ENCODE measurements at places on chromosomes 2 and 18.

- no peak for DNase-seq
Observed at GRCh38 chr18:79571211-79572092, 108.2 kb upstream of the CTDP1 start.

- DNase-seq: no peak
Observed at GRCh38 chr2:107025869-107026380, 140.0 kb upstream of the ST6GAL2 start.

DNA sequence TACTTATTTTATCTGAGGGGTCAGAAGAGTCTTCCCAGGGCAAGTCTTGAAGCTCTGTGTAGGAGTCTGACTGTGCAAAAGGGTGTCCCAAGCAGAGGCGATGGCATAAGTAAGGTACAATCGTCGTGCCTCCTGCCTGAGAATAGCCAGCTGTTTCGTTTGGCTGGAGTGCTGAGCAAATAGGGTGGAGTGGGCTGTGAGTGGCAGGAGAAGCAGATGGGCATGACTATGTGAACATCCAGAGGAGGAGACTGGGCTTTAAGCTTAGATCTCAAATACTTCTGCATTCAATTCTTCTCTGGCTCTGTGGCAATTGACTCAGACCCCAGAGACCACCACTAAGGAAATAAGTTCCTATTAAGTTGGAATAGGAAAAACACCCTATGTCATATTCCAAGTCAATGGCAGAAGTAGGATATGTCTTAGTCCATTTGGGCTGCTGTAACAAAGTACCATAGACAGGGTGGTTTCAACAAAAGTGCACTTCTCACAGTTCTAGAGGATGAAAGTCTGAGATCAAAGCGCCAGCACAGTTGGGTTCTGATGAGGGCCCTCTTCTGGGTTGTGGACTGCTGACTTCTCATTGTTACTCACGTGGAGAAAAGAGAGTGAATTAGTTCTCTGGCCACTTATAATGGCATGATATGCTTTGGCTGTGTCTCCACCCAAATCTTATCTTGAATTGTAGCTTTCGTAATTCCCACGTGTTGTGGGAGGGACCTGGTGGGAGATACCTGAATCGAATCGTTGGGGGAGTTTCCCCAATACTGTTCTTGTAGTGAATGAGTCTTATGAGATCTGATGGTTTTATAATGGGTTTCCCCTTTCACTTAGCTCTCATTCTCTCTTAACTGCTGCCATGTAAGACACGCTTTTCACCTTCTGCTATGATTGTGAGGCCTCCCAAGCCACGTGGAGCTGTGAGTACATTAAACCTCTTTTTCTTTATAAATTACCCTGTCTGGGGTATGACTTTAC lies 120.2 kb downstream of the LPIN1 start:
- DNase-seq: no peak

GRCh38 chr2:232525791-232526371 lies at the start of gene CHRND:
Gene CHRND (plus strand): TSS chr2:232526160. CDS start chr2:232526216, 56 bp downstream.
- DNase-seq: no peak

- peak; percentile 73 for DNase-seq
Observed at GRCh38 chr18:6414118-6414722, 491 bp downstream of the L3MBTL4 start.

DNA sequence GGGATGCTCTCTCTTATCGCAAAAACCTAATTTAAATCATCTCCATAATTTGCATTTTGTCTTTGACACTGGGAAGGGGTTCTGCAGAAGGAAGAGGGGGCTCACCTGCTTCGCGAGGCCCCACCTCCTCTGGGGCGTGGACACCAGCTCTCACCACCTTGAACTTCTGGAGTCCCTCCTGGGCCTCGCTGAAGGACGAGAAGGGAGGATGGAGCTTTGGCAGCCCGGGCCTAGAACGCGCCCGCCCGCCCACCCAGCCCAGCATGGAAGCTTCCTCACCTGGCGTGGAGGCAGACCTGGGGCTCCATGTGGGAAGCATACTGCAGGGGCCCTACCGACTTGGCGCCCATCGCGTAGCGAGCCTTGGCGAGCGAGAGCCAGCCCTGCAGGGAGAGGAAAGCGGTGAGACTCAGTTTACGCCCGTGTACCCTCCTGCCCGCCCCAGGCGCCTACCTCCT lies 1.1 kb upstream of the IMP4 start:
- DNase-seq: no peak

DNA sequence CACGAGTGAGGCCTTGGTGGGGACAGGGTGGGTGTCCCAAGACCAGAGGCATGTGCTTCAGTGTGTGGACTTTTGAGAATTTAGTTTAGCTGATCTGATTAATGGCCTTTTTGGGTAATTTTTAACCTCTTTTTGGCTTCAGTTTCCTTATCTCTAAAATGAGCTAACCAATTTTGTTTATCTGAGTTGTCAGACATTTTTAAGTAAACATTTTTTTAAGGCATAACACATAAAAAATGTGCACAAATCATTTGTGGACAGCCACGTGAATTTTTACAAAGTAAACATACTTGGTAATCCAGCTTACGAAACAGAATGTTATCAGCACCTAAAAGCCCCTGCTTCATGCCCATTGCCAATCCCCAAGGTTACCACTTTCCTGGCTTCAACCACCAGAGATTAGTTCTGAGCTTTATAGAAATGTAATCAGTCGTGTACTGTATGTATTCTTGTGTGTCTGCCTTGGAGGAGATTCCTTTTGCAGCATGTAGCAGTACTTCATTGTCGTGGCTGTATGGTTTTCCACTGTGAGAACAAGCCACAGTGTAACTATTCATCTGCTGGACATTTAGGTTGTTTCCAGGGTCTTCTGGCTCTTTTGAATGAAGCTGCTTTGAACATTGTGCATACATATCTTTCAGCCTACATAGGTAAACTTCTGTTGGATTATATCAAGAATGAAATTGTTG lies 8.4 kb upstream of the INO80C start:
- DNase-seq: no peak

- DNase-seq: no peak
Observed at GRCh38 chr2:178306352-178307073, 112.2 kb downstream of the OSBPL6 start.

DNA sequence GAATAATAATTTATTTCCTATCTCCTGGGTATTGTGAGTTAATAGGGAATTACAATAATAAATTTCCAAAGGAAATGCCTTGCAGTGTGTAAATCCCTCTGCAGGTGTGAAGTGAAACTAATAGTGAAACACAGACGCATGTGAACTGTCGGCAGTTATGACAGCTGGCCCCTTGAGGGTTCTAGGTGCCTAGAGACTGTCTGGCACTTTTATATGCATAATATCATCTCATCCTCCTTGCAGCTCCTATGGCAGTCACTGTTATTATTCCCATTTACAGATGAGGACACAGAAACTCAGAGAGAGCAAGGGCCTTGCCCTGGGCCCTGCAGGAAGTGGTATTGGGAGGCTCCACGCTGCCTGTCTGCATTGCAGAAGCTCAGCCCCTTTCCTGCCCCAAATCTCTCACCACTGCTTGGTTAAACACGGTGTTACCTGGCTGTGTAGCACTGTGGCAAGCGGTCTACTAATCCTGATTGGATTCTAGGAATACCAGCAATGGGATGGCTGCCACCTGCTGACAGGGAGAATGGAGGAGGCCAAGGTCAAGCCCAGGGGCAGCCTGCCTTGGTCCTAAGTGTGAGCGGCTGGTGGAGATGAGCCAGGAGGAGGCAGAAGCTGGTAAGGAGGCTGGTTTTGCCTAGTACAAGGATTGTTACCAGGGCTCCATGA lies 32.8 kb upstream of the ACKR3 start:
- DNase-seq: no peak

DNA sequence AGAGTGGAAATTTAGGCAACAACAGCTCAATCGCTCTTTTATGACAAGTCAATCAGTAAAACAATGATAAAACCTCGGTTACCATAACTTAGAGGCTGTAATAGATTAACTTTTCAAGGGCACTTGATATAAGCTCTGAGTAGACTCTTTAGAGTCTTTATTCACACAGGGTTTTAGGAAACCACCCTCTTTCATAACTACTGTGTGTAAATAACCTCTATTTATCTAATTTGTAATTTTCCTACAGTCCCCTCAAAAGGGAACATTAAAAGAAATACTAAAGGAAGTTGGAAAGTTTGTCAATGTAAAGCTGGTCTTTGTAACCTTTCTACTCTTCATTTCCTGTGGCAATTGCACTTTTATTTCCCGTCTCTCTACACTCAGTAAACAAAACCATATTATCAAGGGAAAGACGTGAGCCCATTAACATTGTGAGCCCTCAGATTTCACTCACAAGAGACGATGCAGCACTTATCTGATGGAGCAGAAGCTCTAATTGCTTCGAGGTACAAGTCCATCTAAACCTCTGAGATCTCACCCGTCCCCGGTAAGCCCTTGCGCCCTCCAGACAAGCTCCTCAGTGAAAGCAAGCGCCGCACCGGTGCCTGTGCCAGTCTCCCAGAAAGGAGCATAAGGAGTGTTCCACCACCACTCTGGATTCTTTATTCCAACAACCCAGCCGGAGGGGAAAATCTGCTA lies 1.1 kb upstream of the HOXD1 start:
- DNase-seq: no peak

GRCh38 chr2:43360137-43360536 lies 133.7 kb upstream of the ZFP36L2 start:
- no peak for DNase-seq

GRCh38 chr2:60852282-60852860 lies 29.0 kb upstream of the REL start:
- peak; percentile 18 for DNase-seq

GRCh38 chr2:44061876-44062275 lies 66.1 kb upstream of the LRPPRC start:
- DNase-seq: no peak

- DNase-seq: no peak
Observed at GRCh38 chr2:128534688-128535392, 216.2 kb upstream of the HS6ST1 start.
